ENCODE measurements at places on chromosomes 16 and 17. TPM values are rescaled to one million over a fixed set of nuclear protein-coding genes. Genes with fewer than 3 reads are reported as not detected.
A peak's percentile ranks its signal among the peaks of the same experiment; 100 is the strongest.

DNA sequence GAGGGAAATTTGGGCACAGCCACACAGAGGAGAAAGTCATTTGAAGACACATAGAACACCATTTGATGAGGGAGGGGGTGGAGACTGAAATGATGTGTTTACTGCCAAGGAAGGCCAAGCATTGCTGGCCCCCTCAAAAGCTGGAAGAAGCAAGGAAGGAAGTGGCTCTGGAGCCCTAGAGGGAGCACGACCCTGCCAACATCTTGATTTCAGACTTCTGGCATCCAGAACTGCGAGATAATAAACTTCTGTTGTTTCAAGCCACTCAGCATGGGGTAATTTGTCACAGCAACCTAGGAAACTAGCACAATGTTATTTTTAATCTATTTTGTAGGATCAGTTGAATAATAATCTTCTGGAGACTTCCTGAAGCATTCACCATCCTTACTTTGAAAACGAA, 314.8 kb upstream of the GOT2 start:
- H3K27ac ChIP-seq: no peak overlapping the region
- no peaks in the 10 kb centered on the region for H3K27me3 ChIP-seq
- no peaks in the 10 kb centered on the region for H3K36me3 ChIP-seq
- H3K4me1 ChIP-seq: no peaks in the 10 kb centered on the region

GRCh38 chr16:86347090-86347489, 163.2 kb upstream of the FOXF1 start:
- H3K4me1 ChIP-seq: peaks cover 13% of the 10 kb centered on the region
- no peak for DNase-seq
- H3K4me3 ChIP-seq: no peak overlapping the region

DNA sequence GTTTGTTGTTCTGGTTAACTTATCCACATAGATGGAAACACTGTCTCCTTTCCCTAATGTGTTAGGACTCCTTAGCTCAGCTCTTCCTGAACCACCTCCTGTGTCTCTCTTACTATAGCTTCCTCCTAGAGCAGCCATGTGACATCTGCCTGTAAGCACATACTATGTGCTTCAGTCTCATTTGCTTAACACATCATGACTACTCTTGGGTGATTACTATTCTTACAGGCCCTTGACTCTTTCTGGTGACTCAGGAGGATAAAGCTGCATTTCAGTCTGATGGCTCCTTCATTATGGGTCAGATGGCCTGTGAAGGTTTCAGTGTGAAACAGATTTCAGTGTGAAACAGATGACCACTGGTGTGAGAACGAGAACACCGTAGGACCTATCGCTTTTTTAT, 320 bp upstream of the KRTAP4-2 start:
- no peaks in the 10 kb centered on the region for H3K36me3 ChIP-seq
- peak; percentile 44 for DNase-seq
- H3K4me1 ChIP-seq: peaks cover 7% of the 10 kb centered on the region
- no peaks in the 10 kb centered on the region for H3K27me3 ChIP-seq
- no peak overlapping the region for H3K27ac ChIP-seq
- H3K4me3 ChIP-seq: no peak overlapping the region

GRCh38 chr17:80129006-80129565, 17.8 kb downstream of the EIF4A3 start:
- H3K36me3 ChIP-seq: peaks cover 5% of the 10 kb centered on the region
- H3K27ac ChIP-seq: no peak overlapping the region
- no peak for DNase-seq

- no peak overlapping the region for H3K27ac ChIP-seq
- peak; percentile 17 for DNase-seq
- H3K36me3 ChIP-seq: no peaks in the 10 kb centered on the region
- no peak overlapping the region for H3K4me3 ChIP-seq
- peaks cover 13% of the 10 kb centered on the region for H3K27me3 ChIP-seq
These were observed 14.4 kb upstream of the CDIPT start for GRCh38 chr16:29877266-29877961.

DNA sequence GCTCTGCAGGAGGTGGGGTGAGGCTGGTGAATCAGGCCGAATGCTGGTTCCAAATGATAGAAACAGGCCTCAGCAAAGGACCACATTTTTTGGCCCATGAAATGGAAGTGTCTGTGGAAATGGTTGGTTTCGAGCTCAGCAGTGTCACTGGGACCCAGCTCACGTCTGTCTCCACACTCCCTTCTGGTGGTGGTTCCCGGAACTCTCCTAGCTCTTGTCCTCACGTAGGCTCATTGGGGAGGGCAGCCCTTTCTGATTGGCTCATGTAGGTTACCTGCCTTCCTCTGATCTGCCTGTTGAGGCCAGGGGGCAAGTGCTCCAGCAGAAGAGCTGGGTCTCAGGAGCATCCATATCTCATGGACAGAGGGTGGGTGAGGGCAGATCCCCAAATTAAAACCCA, 4.0 kb downstream of the ALG1 start:
- peaks cover 12% of the 10 kb centered on the region for H3K36me3 ChIP-seq
- no peak overlapping the region for H3K4me3 ChIP-seq
- no peaks in the 10 kb centered on the region for H3K27me3 ChIP-seq
- H3K27ac ChIP-seq: no peak overlapping the region
- peaks cover 3% of the 10 kb centered on the region for H3K4me1 ChIP-seq
- DNase-seq: no peak

DNA sequence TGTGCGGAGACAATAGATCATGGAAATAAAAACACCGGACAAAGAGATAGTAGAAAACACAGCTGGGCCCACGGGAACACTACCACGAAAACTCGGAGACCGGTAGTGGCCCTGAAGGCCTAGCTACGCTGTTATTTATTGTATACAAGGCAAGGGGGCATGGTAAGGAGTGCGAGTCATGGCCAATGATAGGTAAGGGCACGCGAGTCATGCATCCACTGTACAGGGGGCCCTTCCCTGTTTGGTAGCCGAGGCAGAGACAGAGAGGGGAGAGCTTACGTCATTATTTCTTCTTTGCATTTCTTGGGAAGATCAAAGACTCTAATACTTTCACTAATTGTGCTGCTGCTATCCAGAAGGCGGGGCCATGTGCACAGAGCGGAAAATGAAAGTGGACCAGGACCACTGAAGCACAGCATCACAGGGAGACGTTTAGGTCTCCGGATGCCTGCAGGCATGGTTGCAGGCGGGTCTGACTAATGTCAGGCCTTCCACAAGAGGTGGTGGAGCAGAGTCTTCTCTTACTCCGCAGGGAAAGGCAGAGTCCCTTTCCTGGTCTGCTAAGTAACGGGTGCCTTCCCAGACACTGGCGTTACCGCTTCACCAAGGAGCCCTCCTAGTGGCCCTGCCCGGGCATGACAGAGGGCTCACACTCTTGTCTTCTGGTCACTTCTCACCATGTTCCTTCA, 74.4 kb upstream of the ARL4D start:
- no peaks in the 10 kb centered on the region for H3K27me3 ChIP-seq
- H3K36me3 ChIP-seq: no peaks in the 10 kb centered on the region
- no peaks in the 10 kb centered on the region for H3K4me1 ChIP-seq
- H3K4me3 ChIP-seq: no peak overlapping the region
- no peak for DNase-seq

DNA sequence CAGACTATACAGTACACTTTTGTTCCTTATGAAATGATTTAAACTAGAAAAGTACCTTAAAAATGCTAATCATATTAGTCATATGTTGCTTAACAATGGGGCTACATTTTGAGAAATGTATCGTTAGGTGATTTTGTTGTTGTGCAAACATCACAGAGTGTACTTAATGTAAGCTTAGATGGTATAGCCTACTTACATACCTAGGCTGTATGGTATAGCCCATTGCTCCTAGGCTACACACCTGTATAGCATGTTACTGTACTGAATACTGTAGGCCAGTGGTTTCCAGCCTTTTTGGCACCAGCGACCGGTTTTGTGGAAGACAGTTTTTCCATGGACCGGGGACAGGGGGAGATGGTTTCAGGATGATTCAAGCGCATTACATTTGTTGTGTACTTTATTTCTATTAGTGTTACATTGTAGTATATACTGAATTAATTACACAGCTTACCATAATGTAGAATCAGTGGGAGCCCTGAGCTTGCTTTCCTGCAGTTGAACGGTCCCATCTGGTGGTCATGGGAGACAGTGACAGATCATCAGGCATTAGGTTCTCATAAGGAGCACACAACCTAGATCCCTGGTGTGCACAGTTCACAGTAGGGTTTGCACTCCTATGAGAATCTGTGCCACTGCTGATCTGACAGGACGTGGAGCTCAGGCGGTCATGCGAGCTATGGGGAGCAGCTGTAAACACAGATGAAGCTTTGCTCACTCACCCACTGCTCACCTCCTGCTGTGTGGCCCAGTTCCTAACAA, 35.0 kb upstream of the MRC2 start:
- H3K4me3 ChIP-seq: no peak overlapping the region
- no peaks in the 10 kb centered on the region for H3K27me3 ChIP-seq
- no peak overlapping the region for H3K27ac ChIP-seq
- H3K4me1 ChIP-seq: no peaks in the 10 kb centered on the region
- peak; percentile 24 for DNase-seq

DNA sequence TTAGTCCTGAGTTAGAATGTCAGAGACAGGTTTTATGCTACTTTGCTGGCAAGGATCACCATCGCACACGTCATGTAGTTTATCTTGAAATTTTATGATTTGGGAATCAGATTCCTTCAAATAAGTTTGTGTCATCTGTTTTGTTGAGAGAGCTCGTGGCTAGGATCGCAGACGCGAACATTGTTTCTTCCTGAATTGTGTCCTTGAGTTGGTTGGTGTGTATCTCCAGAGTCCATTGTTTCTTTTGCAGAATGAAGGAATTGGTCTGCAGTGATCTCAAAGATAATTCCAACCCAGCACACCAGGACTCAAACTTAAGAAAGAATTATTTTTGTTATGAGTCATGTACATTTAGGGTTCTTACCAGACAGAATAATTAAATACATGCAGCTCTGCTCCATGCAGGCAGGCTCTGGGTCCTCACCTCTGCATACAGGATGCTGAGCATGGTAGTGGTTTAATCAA, 51.6 kb downstream of the PRKCA start:
- peaks cover 18% of the 10 kb centered on the region for H3K4me1 ChIP-seq
- no peak overlapping the region for H3K4me3 ChIP-seq
- no peak overlapping the region for H3K27ac ChIP-seq
- no peaks in the 10 kb centered on the region for H3K36me3 ChIP-seq

- H3K36me3 ChIP-seq: no peaks in the 10 kb centered on the region
- no peak overlapping the region for H3K4me3 ChIP-seq
- DNase-seq: no peak
These were observed 511.0 kb upstream of the CDH5 start for GRCh38 chr16:65855171-65856145.

- no peaks in the 10 kb centered on the region for H3K36me3 ChIP-seq
- H3K27ac ChIP-seq: no peak overlapping the region
- no peak for DNase-seq
- peaks cover 15% of the 10 kb centered on the region for H3K27me3 ChIP-seq
- no peak overlapping the region for H3K4me3 ChIP-seq
These were observed 215.3 kb downstream of the RBFOX3 start for GRCh38 chr17:79395545-79395944.

DNA sequence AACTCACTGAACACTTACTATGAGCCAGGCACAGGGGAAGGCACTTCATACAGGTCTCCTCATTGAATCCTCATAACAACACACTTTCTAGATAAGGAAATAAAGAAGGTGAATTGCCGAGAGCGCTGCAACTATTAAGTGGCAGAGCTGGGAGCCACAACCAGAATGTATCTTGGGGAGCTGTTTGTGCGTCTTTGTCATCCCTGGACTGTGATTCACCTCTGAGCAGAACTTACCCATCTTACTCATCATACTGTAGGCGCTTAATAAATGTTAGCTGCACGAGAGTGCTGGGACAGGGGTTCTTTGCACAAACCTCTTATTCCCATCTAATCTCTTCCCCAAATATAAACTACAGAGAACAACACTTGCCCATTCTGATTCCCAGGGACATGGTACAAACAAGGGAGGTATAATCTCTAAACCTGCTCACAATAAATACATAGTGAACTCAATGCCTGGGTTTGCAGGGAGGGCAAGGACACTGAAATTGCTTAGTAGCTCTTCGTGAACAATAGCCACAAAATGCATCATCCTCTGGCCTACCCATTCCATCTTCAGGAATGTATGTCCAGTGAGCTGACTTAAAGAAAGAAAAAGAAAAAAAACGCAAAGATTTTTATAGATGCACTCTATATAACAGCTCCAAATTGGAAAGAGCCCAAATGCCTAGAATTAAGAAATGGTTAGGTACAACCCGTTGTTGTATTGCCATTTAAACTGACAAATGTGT, 43.0 kb downstream of the MYO18A start:
- peak; percentile 75 for DNase-seq
- no peaks in the 10 kb centered on the region for H3K36me3 ChIP-seq
- no peak overlapping the region for H3K4me3 ChIP-seq
- H3K27me3 ChIP-seq: no peaks in the 10 kb centered on the region
- H3K27ac ChIP-seq: no peak overlapping the region

DNA sequence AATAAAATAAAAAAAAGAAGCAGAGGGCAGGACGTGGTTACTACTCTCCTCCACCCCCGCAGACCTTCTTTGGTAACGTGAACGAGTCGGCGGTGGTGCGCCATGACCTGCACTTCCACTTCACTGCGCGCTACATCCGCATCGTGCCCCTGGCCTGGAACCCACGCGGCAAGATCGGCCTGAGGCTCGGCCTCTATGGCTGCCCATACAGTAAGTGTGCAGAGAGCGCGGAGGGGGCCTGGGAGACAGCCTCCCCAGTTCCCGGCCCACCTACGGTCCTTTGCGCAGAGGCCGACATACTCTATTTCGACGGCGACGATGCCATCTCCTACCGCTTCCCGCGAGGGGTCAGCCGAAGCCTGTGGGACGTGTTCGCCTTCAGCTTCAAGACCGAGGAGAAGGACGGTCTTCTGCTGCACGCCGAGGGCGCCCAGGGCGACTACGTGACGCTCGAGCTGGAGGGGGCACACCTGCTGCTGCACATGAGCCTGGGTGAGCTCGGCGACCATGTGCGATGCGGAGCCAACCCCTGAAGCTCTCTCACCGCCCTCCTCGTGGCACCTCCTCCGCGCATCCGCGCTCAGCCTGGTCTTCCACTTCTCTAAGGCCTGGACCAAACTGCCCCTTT, 2.7 kb downstream of the CNTNAP1 start:
- no peak for DNase-seq
- no peaks in the 10 kb centered on the region for H3K27me3 ChIP-seq
- H3K4me3 ChIP-seq: no peak overlapping the region
- H3K4me1 ChIP-seq: peaks cover 20% of the 10 kb centered on the region
- no peak overlapping the region for H3K27ac ChIP-seq

The ITGB3 gene
- 13.1 TPM for total RNA-seq

The CYBA gene
- total RNA-seq: 130 TPM

The OSGIN1 gene
- total RNA-seq: 6.6 TPM

The C17orf50 gene
- total RNA-seq: not detected

The HBA1 gene
- not detected for total RNA-seq

The DNAI2 gene
- total RNA-seq: not detected

The CCL1 gene
- total RNA-seq: not detected

The GUCY2D gene
- not detected for total RNA-seq

The MMP25 gene
- not detected for total RNA-seq

The EFCAB13 gene
- total RNA-seq: 9.2 TPM

All from fibroblast of lung (primary cell).